Neural progenitor cell (in vitro differentiated cells): ENCODE measurements at places on chromosomes 11 and 22. TPM values are rescaled to one million over a fixed set of nuclear protein-coding genes. Genes with fewer than 3 reads are reported as not detected.

Gene SERPINH1
- 219 and 589 TPM in 2 replicates for total RNA-seq

Gene FGF4
- 0.22 TPM in 1 of 2 replicates, not detected in the other for total RNA-seq

- H3K27me3 ChIP-seq: no peaks in the 10 kb centered on the region
- no peak overlapping the region for H3K27ac ChIP-seq
- H3K4me3 ChIP-seq: no peak overlapping the region
- DNase-seq: no peak
These were observed 33.8 kb downstream of the AMOTL1 start for GRCh38 chr11:94801866-94802460.

GRCh38 chr11:120749395-120749794 is 237.8 kb downstream of the GRIK4 start:
- DNase-seq: no peak
- no peak overlapping the region for H3K4me3 ChIP-seq
- H3K27ac ChIP-seq: no peak overlapping the region
- peaks cover 10% of the 10 kb centered on the region for H3K4me1 ChIP-seq

- H3K27ac ChIP-seq: no peak overlapping the region
- H3K4me3 ChIP-seq: peak overlapping the region; percentile 100
- peaks cover 3% of the 10 kb centered on the region for H3K27me3 ChIP-seq
- DNase-seq: no peak
- peaks cover 6% of the 10 kb centered on the region for H3K36me3 ChIP-seq
- peaks cover 6% of the 10 kb centered on the region for H3K4me1 ChIP-seq
These were observed 1.1 kb downstream of the TPST2 start for GRCh38 chr22:26588729-26589366.

DNA sequence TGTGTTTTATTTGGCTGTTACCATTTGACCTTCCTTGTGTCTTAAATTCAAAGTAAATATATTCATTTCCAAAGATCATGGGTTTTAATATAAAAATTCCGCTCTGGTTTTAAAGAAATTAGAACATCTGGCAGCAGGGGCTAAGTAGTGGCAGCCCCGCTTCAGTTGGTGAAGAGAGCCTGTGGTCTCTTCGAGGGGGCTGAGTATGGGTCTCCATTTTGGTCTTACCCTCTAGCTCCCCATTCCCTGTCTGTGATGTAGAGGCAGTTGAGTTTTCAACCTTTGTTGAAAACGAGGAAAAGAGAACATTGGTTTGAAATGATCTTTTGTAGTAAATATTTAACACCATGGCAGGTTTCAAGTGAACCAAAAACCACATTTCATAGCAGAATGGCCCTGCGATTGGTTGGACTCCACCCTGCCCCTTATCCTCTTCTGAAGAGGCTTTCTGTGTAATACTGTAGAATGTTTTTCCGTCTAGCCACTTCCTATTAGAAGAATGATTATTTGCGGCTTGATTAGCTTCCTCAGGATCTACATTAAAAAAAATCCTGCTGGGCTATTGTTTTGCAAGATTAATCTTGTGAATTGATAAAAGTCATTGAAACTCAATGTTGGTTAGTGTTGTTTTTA is 17.7 kb downstream of the APLP2 start:
- H3K4me1 ChIP-seq: peaks cover 42% of the 10 kb centered on the region
- H3K36me3 ChIP-seq: no peaks in the 10 kb centered on the region
- peak overlapping the region; percentile 93 for H3K27ac ChIP-seq

- H3K36me3 ChIP-seq: no peaks in the 10 kb centered on the region
- H3K4me3 ChIP-seq: no peak overlapping the region
- DNase-seq: peak; percentile 78
- no peak overlapping the region for H3K27ac ChIP-seq
- no peaks in the 10 kb centered on the region for H3K27me3 ChIP-seq
These were observed 9.4 kb upstream of the SAMM50 start for GRCh38 chr22:43945632-43946383.
